Stimulated activated CD8-positive, alpha-beta memory T cell treated with anti-CD3 and anti-CD28 coated beads, Interleukin-4, amount 100 ng/mL, for 4 hours (primary cell): ENCODE measurements at places on chromosomes 1 and 21.

DNA sequence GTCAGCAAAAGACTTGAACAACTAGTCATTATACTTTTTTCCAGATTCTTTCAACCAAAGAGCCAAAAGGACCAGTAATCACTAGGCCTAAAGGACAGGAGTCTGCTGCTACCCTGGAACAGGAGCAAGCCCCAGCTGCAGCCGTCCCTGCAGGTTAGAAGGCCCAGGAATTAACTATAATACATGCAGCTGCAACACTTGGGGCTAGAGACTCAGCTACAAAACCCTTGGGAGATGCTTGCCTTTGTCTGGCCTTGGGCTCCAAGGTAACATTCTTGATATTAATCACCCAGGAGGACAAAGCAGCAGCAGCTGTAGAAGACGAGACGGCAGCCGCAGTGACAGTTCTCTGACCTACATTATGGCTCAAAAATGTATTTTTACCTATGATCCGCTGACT lies 841.2 kb upstream of the ADGRL4 start:
- DNase-seq = no peak

DNA sequence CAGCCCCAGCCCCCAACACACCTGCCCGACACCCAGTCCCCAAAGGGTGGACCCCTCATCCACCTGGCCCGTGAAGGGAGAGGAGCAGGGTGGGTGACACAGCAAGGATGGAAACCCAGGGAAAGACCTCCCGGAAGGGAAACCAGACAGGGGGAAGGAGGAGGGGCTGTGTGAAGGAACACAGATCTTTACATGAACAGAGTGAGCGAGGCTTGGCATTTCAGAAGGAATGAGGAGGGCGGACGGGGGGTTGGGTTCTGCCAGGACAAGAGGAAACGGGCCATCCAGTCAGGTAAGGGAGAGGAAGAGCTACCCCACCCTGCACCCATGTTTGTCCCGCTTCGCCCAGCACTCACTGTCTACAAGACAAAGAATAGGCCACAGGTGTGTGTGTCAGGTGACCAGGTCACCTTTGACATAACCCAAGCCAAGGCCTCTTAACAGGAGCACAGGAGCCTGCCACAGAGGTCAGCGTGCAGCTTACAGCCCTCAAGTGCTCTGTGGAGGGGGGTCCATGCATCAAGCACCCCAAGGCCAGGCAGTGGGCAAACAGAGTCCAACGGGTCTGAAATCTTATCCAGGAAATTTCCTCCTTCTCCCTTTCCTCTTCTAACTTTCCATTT lies 18.0 kb upstream of the PRDM15 start:
- no peak for DNase-seq

DNA sequence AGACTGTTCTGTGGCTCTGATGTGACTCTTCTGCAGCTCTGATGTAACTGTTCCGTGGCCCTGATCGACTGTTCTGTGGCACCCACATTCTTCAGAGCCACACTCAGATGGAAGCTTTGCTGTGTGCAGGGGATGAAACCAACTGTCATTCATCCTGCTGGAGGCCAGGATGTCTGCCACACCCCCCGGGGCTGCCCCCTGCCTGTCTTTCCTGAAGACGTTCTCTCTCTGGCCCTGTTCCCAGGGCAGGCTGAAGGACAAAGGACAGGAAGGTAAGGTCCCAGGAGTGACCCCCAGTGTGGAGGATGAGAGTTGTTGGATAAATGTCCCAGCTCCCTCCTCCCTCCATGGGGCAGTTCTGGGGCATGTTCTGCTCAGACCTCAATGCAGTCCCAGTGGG lies 29.4 kb upstream of the UMODL1 start:
- no peak for DNase-seq

DNA sequence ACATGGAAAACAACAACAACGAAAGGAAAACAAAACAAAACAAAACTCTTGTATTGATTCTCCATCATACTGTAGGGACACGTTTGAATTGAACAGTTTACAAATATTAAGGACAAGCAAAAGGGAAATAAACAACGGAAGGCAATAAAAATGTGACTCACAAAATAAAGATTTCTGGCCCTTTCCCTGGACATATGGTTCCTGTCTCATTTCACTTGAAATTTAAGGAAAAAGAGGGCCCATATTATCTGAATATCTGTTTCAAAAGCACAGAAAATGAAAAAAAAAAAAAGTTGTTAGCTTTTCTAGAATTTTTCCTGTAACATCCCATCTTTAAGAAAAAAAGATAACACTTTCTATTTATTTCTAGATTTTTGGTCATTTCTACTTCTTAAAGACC lies 3.6 kb upstream of the PKN2 start:
- no peak for DNase-seq
